AG10803 (cell line): ENCODE measurements at places on chromosomes 5 and 9.

DNA sequence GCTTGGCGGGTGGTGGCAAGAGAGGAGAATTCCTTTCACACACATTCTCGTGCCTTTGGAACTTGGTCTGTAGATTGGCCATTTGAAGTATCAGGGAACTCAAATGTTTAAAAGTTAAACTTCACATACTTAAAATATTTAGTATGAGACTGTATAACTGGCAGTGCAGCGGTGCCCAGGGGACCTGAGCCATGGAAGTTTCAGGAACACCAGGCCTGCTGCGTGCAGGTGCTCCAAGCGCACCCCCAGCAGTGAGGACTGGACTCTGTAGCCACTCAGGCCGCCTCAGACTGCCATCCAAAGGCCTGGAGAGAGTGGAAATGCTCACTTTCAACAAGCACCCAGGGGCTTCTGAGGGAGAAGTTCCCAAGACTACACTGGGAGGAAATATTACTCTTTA is 273.5 kb upstream of the IRX2 start:
- no peak for DNase-seq

DNA sequence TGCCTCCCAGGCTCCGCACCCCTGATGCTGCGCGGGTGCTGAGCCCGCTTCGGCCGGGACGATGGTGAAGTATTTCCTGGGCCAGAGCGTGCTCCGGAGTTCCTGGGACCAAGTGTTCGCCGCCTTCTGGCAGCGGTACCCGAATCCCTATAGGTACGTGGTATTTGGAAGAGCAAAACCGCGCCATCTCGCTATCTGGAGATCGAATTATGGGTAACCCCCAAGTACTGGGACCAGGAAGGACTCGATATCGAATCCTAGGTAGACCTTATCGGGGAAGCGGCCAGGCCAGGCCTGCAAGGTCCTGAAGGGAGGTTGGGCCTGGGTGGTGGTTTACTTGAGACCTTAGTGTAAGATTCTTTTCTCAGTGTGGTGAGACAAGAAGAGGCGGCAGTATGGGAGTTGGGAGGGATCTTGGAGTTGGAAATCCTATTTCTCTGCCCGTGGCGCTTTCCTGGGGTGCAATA is 359 bp downstream of the PRELID1 start:
- DNase-seq: no peak

- no peak for DNase-seq
These were observed 329.2 kb upstream of the PRR16 start for GRCh38 chr5:120134944-120135343.

GRCh38 chr5:78419396-78419795 is 59.0 kb downstream of the SCAMP1 start:
- no peak for DNase-seq

GRCh38 chr5:16926417-16926816 is 9.7 kb downstream of the MYO10 start:
- no peak for DNase-seq

GRCh38 chr5:175659546-175660253 is 1.8 kb downstream of the HRH2 start:
- DNase-seq: no peak

GRCh38 chr5:76180814-76181805 is 97.9 kb downstream of the SV2C start:
- DNase-seq: no peak

GRCh38 chr9:136257381-136258298 is 12.0 kb upstream of the QSOX2 start:
- no peak for DNase-seq

- DNase-seq: peak; percentile 61
These were observed 27.0 kb downstream of the PTGES start for GRCh38 chr9:129725795-129726251.

GRCh38 chr5:158435161-158435616 is 576.2 kb upstream of the CLINT1 start:
- DNase-seq: peak; percentile 66

DNA sequence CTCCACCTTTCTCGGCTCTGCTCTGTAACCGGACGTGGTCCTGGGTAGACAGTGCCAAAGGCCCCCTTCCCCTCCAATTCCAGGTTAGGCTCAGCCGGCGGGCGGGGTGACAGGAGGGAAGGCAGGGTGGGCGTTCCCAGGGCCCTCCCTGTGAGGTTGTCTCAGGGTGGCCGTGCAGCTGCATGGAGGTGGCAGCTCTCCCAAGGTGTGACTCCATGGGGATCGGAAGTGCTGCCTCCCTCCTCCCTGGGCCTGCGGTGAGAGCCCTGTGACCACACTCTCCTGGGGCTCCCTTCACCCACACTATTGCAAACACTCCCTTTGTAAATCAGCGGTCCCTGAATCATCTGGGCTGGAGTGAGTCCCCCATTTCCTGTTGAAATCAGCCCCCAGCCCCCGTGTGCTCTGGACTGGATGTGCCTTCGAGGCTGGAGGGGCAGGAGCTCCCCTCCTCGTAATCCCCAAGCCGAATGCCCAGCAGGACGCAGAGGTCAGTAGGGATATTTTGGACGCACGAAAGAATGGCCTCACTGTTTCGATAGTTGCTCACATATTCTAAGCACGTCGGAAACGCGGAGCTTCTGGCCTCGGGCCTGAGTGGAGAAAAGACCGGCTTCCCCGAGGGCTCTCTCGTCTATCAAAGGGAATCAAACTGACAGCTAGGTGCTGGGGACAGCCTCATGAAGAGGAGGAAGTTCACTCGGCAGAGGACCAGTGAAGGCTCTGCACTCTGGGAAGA is 107.6 kb upstream of the COL5A1 start:
- DNase-seq: no peak

DNA sequence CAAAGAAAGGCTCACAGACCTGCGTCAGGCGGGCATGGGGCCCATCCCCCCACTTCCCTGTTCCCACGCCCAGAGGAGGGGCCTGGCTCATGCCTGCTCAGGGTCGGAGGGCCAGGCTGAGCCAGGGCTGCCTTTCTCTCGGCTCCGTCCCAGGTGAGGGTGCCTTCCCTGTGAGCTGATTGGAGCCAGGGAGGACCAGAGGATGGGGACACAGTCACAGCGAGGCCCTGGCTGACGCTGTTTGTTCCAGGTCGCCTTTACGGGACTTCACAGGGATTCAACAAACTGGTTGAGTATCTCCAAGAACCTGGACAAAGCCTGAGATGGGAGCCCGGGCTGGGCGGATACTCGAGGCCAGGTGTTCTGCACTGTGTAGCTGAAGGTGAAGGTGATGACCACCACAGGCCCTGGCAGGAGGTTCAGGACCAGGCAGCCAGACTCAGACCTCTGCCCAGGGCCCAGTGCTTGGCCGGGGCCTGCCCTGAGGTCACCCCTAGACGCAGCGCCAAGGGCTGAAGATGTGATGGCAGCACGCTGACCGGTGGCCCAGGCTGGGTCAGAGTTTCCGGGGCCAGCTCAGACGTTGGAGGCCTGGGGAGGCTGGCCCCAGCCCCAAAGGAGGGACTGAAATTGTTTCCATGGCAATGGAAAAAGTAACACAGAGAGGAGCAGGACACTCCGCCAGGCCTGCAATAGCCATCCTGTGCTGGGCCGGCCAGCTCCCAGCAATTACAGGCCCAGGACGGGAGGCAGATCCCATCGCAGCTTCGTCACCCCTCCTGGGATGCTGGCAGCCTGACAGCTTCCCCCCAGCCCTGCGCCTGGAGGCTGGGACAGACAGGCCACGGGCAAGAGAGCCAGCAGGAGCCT is 65.3 kb upstream of the ADAMTS2 start:
- DNase-seq: no peak

DNA sequence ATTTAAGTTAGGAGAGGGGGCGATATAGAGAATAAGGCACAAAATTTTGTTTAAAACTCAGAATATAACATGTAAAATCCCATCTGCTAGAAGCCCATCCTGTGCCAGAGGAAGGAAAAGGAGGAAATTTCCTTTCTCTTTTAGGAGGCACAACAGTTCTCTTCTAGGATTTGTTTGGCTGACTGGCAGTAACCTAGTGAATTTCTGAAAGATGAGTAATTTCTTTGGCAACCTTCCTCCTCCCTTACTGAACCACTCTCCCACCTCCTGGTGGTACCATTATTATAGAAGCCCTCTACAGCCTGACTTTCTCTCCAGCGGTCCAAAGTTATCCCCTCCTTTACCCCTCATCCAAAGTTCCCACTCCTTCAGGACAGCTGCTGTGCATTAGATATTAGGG is 18.3 kb downstream of the MOCS2 start:
- DNase-seq: peak; percentile 61

- DNase-seq: no peak
These were observed 16.3 kb downstream of the PRXL2C start for GRCh38 chr9:96638606-96639364.

- DNase-seq: peak; percentile 20
These were observed 6.2 kb downstream of the FRMPD1 start for GRCh38 chr9:37656936-37657335.

- DNase-seq: no peak
These were observed 198.9 kb downstream of the TSSK1B start for GRCh38 chr5:113235884-113236283.

- DNase-seq: peak; percentile 94
These were observed 95.3 kb upstream of the COL5A1 start for GRCh38 chr9:134546246-134546731.

DNA sequence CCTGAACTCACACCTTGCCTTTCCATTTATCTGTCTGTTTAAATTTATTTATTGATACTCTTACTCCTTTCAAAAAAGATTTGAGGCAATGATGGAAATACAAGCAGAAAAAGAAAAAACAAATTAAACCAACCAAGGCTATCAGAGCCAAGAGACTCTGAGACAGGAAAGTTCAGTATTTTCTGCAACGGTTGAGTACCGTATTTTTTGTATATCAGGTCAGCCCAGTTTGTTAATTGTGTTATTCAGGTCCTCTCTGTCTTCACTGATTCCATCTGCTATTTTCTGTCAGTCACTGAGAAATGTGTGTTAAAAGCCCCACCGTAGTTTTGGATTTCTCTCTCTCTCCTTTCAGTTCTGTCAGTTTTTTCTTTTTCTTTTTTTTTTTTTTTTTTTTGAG is 134.5 kb upstream of the SMIM23 start:
- no peak for DNase-seq

GRCh38 chr9:134371731-134372130 is 45.5 kb downstream of the RXRA start:
- peak; percentile 32 for DNase-seq

DNA sequence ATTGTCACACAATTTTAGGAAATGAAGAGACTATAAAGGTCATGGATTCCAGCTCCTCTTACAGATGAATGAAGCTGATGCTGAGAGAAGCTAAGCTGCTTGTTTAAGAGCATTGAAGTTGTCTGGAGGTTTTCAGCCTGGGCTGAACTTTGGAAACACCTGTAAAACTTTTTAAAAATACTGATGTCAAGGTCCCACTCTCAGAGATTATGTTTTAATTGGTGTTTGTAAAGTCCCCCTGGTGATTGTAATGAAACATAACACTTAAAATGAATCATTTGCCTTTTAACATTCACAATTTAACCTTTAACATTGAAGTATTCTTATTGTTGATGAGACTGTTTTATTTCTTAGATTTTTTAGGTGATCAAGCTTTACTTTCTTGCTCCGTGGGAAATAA is 16.4 kb downstream of the RAD23B start:
- DNase-seq: no peak

- DNase-seq: no peak
These were observed 128.1 kb upstream of the NR5A1 start for GRCh38 chr9:124635285-124635684.

GRCh38 chr9:27414220-27414761 is 109.8 kb upstream of the IFNK start:
- DNase-seq: no peak

DNA sequence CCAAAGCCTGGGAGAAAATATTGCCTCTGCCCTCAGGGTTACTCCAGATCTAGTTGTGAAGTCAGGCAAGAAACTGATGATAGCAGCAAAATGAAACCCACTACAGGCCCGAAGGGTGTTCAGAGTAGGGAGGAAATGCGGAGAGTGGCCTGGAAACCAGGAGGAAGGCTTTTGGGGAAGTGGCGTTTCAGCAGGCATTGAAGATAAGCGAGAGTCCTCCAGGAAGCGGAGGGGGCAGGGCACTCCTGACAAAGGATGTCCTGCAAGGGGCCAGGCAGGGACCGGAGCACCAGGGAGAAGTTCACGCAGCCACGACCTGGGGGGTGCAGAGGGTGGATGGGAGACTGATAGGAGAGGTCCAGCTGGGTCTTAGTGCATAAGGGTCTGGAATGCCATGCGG is 7.8 kb upstream of the FOXI1 start:
- no peak for DNase-seq

DNA sequence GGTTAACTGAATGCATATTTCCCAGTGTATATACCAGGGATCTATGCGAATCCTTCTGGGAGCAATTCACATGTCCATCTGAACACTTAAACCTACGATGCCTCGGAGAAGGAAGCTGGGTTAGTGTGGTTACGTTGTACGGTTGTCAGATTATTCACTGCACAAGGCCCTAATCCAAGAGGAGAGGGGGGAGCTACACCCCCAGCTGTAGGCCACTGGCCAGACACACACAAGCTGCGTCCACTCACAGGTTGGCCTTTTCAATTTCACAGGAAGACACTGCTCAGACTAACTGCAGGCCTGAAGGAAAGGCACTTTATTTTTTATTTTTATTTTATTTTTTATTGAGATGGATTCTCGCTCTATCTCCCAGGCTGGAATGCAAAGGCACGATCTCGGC is 184.5 kb upstream of the GNA14 start:
- DNase-seq: no peak

GRCh38 chr9:69527454-69527853 is 144.7 kb downstream of the APBA1 start:
- no peak for DNase-seq

- peak; percentile 62 for DNase-seq
These were observed 350.9 kb downstream of the GLIS3 start for GRCh38 chr9:3948826-3949556.

DNA sequence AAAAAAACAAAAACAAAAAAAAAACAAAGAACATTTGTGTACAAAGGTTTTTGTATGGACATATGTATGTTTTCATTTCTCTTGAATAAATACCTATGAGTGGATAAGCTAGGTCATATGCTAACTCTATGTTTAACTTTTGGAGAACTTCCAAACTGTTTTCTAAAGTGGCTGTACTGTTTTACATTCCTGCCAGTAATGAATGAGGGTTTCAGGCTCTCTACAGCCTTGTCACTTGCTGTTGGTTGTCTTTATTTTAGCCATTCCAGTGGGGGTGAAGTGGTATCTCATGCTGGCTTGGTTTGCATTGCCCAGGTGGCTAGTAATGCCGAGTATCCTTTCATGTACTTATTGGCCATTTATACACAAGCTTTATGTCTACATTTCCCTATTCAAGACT is 9.1 kb upstream of the TRIO start:
- DNase-seq: no peak

GRCh38 chr5:142984525-142984924 is 214.3 kb downstream of the ARHGAP26 start:
- no peak for DNase-seq
